ENCODE measurements at places on chromosomes 6 and 20. TPM values are rescaled to one million over a fixed set of nuclear protein-coding genes. Genes with fewer than 3 reads are reported as not detected.

Gene PRSS35
- total RNA-seq, result not detected

Gene PMEPA1
- total RNA-seq, result 0.76 TPM

Gene FOXF2
- total RNA-seq, result not detected

Gene BAK1
- 100 TPM for total RNA-seq

Gene HLA-DRA
- 204 TPM for total RNA-seq

- no peak for DNase-seq
- H3K4me3 ChIP-seq, result no peak overlapping the region
Observed at GRCh38 chr6:141783585-141783984, 349.1 kb upstream of the GJE1 start.

DNA sequence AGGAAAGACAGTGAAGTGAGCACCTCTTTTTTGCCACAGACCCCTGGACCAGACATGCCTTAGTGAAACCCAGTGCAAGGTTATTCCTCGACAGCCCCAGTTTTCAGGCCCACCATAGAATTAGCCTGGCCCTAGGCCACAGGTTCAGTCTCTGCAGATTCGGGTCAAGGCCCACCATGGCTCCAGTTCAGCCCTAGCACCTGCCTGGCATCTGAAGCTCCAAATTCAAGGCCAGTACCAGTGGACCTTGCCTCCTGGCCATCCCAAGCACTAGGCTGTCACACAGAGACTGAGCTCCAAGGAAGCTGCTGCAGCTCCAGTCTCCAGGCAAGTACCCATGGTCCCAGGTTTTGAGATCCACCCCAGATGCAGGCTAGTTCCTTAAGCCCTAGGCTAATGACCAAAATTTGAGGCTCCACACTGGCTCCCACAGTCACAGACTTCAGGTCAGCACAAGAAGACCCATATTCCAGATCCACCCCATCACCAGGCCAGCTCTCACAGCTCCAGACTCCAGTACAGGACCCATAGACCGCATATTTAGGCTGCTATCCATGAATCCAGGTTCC, 877.5 kb upstream of the ADGRB3 start:
- no peaks in the 10 kb centered on the region for H3K4me1 ChIP-seq
- no peak overlapping the region for H3K27ac ChIP-seq
- H3K36me3 ChIP-seq, result no peaks in the 10 kb centered on the region
- no peak overlapping the region for H3K4me3 ChIP-seq
- H3K27me3 ChIP-seq, result no peaks in the 10 kb centered on the region
- no peak for DNase-seq

All from activated CD4-positive, alpha-beta memory T cell treated with anti-CD3 and anti-CD28 coated beads, Interleukin-2, amount 10 ng/mL, durations not matched to agents 7 days and 5 days (primary cell).